ENCODE measurements at places on chromosomes 2 and 18.

- DNase-seq, result no peak
Observed at GRCh38 chr2:160355080-160355479, 138.5 kb downstream of the RBMS1 start.

- no peak for DNase-seq
Observed at GRCh38 chr2:105609746-105610402, 134.8 kb upstream of the NCK2 start.

DNA sequence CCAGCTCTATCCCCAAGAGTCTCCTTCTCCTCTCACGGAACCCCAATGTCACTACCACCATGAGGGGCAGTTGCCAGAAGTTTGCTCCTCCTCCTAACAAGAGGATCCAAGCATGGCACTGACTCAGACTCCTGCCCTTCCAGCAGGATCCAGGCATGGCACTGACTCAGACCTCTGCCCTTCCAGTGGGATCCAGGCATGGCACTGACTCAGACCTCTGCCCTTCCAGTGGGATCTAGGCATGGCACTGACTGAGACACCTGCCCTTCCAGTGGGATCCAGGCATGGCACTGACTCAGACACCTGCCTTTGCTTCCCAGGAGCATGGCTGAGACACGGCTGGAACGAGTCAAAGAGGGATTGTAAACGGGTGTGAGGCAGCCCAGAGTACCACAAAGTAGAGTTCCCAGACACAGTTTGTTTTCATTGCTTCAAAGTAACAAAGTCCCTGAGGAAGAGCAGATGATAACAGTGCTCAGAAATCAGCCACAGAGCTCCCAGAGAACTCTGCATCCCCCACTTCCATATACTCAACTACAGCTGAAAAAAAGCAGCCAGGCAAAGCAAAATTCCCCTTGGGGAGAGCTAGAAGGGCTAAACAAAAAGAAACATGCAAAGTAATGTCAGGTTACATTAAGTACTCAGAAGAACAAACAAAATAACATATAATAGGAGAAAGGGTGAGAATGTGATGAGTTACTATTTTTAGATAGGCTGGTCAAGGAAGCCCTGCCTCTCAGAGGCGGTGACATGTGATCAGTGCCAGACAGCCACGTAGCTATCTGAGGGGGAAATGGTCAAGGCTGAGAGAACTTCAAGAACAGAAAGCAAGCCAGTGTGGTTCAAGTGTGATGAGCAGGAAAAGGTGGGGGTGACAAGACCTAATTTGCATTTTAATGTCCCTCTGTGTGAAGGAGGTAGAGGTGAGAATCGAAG is 3.0 kb downstream of the BUB1 start:
- DNase-seq, result peak; percentile 61

DNA sequence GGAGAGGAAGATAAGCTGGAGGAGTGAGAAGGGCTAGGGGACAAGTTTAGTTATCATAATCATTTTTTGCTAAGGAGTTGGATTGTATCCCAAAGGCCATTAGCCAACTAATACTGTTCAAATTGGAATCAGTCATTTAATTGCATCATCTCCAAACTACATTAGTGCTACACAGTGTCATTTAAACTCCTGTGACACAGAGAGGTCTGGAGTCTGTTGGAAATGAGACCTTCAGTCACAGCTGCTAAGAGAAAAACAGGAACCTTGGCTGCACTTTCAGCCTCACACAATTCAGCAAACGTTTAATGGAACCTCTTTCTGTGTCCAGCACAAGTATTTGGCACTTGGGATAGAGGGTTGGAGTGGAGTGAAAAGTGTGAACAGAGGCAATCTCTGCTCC is 175.5 kb upstream of the MGAT5 start:
- DNase-seq, result peak; percentile 40

- no peak for DNase-seq
Observed at GRCh38 chr18:26653943-26654615, 105.7 kb upstream of the KCTD1 start.

- DNase-seq, result no peak
Observed at GRCh38 chr2:81355436-81355835, 1050.9 kb upstream of the LRRTM1 start.

GRCh38 chr18:73681912-73682311 is 465.7 kb downstream of the FBXO15 start:
- DNase-seq, result no peak

DNA sequence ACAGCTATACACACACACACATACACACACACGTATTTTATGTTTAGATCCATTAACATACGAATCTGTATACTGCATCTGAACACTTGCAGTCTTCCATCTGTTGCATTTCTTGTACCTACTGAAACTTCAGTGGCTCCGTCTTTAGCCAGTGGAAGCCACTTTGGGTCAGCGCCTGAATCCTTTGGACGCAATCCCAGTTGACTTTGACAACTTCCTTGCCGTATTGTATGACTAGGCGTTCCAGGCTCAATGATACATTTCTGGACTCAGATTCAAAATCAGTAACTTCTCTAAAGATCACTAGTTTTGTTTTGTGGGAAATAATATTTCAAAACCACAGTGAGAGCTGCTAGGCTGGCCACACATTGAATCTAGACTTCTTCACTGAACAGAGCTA is 101.5 kb upstream of the GPC1 start:
- DNase-seq, result no peak

DNA sequence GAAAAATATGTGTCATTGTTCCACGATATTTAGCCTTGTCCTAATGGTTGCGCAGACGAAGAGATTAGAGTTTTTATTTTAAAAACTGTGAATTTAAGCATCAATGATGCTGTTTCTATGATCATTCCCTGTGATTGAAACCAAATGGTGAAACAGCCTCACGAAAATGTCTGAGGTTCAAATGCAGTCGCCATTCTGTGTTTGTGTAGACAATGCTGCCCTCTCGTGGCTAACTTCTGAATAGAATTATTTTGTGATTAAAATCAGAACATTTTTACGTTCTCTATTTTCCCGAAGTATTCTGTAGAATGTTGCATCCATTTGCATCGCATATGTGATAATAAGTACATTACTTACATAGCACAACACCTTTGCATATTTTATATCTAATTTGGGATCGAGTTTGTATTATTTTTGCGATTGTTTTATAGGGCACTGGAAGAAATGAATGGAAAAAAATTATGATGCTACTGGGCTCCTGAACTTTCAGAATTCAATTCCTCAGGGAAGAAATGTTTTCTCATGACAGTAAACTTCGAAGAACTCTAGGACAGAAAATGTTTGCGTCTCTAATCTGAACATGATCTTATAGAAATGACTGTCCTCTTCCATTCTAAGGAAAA is 54.8 kb upstream of the CREB1 start:
- peak; percentile 52 for DNase-seq

DNA sequence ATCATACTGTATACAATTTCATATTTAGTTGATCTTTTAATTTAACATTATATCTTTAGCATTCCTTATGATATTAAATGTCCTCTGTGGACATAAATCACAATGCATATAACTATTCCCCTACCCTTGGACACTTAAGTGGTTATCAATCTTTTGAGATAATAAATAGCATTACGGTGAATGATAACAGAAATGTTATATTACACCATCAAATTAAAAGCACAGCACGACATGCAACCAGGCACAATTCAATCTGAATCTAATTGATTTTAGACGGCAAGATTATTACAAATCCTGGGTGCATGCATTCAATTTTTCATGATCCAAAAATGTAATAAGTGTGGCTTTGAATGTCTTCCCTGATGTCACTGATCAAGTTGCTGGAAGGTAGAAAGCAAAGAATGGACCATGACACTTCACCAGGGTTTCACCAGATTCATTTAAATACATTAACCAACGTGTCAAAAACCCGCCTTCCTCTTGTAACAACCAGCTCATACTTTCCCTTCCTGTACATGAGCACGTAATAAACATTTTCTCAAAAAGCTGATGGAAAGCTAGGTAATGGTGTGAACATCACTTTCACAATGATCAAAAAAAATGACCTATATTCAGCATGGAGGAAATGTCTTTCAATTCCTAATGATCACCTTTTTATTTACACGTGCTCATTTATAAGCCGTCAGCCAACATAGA is 513.7 kb upstream of the ID2 start:
- DNase-seq, result no peak

DNA sequence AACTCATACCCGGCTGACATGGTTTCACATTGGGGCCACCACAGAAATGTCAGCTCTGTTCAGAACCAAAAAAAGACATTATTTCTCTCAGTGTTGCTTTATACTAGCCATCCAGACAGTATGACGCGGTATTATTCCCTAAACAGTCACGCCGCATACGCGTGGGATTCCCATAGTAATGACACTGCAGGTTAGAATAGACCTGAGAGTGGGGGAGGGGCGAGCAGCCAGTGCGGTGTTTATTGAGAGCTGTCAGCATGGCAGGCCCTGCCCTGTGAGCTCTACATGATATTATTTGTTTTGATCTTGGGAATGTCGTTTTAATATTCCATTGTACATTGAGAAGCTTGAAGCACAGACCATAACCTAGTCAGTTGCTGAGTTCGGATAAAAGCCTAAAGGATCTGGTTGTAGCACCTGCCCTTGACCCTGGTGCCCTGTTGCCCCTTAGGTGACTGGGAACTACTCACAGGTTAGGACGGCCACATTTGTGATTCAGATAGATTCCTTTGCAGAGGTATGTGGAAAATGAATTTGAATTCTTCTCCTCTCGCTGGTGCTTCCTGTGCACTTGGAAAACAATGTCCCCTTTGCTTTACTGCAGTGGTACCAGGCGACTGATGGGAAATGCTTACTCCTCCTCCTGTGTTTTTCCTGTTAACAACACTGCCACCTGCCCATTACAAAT is 150.1 kb downstream of the ARHGAP28 start:
- DNase-seq, result no peak

DNA sequence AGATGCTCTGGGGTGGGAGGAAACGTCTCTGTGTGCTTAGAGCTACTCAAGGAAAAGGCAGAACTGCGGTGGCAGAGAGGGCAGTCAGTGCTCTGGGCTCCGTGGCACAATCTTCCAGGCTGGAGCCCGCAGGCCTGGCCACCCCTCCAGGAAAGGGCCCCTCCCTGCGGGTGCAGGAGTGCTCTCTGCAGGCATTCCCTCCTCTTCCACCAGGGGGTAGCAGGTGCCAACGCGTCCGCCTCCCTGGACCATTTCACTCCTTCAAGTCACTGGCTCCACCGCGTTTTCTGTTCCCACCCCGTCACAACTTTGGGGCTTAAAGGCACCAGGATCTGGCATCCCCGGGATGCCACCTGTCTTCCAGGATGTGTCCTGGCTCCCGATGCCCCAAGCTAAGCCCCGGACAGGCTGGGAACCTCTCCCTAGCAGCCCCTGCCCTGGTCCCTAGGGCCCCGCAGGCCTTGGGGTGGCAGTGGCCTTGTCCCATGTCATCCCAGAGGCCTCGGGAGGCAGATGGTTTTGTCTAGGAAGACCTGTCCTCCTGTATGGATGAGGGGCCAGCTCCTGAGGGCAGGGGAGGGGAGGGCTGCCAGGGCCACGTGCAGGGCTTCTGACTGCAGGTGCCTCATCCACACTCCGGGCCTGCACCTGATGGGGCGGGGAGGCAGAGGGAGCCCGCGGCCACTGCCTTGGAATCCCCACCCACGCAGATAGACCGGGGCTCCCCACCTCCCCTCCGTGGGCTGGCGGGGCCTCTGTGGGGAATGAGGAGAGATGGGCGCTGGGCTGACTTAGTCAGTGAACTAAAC is 26.4 kb downstream of the KCNIP3 start:
- DNase-seq, result peak; percentile 64

GRCh38 chr2:88753833-88754584 is 62.5 kb downstream of the RPIA start:
- DNase-seq, result peak; percentile 77

DNA sequence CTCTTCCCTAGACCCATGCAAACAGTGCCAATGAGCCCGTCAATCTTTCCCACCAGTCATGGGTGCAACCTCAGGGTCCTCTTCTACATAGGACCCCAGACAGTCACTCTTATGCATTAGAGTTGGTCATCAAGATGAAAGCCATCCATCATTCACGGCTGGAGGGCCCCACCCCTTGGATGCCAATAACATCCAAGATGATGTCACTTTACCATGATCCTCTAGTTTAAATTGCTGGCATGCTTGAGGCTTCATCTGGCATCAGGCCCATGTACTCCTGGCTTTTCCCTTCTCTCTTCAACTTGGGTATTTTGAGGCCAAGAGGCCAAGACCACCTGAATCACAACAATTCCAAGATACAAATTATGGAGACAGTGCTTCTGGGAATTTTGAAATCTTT is 91.1 kb upstream of the MAPK4 start:
- no peak for DNase-seq

DNA sequence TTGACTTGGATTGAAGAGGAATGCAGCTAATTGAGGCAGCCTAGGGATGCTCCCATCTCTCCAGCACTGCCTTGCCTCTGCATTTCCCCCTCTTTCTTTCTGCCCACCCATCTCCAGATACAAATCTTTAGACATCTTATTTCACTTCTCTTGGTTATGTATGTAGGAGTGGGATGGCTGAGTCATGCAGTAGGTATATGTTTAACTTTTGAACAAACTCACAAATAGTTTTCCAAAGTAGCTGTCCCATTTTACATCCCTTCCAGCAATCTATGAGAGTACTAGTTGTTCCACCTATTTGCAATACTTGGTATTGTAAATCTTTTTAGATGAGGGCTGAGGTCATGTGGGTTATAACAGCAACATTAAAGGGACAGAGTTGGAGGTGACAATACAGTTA is 329.9 kb downstream of the DYSF start:
- DNase-seq, result no peak

DNA sequence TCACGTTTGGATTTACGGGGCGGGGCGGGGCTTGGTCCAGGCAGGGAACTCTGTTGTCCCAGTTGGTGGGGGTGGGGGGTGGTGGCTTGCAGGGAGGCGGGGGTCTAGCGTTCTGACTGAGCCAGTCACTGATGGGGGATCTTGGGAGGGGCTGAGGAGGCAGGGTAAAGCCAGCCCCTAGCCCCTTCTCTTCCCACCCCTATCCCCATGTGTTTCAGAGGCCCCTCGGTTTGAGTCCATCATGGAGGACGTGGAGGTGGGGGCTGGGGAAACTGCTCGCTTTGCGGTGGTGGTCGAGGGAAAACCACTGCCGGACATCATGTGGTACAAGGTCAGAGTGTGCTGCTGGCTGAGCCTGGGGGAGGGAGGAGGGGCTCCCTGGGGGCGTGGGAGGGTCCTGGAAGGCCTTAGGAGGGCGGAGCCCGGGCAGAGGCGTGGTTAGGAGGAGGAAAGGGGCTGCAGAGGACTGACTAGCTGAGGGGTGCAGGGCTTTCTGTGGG is 22.0 kb upstream of the GMPPA start:
- DNase-seq, result no peak

GRCh38 chr18:76265497-76266235 is 229.4 kb downstream of the ZNF516 start:
- no peak for DNase-seq

DNA sequence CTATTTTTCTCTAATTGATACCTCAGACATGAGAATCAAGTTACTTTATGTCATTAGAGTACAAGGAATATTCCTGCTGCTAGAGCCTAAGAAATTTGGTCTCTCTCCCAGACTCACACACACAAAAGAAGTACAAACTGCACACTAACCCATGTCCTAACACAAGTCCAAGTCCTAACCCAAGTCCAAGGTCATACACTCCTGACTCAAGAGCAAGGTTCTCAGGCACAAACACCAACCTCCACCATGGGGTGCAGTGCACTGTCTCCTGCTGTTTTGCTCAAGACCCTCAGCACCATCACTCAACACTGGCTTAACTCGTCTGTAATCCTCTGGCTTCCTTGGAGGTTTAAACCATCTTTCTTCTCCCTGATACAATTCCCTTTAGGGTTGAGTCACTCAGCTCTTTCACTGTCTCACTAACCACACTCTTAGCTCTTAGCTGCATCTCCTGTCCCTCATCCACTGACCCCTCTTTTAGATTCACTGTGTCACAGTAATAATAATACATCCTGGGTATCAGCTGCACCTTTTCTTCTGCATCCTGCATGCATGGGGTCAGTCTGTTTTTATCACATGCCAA is 129.8 kb downstream of the BCL2L11 start:
- no peak for DNase-seq
